Activated T-helper 1 cell treated with anti-CD3 and anti-CD28 coated beads, Interleukin-12 subunit alpha, Interleukin-12 subunit beta, Interleukin-2, Interleukin-4 antibody, amounts not matched to agents 30 ng/mL and 10 ng/mL and 1 ng/mL, durations not matched to agents 14 hours and 24 hours and 36 hours (primary cell): ENCODE measurements at places on chromosomes 16 and 17. TPM values are rescaled to one million over a fixed set of nuclear protein-coding genes. Genes with fewer than 3 reads are reported as not detected.

Gene HSF5
- total RNA-seq = 1.1 and 1.2 TPM in 2 replicates

Gene CNTNAP1
- total RNA-seq = 1.8 and 2.2 TPM in 2 replicates

Gene EFCAB13
- total RNA-seq = 2.4 and 2.8 TPM in 2 replicates

Gene CHRNE
- total RNA-seq = 0.52 and 0.61 TPM in 2 replicates

Gene HAGH
- total RNA-seq = 57.8 and 58.7 TPM in 2 replicates

Gene P2RX5
- 133 and 143 TPM in 2 replicates for total RNA-seq

Gene PTX4
- total RNA-seq = 0.20 TPM in 1 of 2 replicates, not detected in the other

Gene GP1BA
- not detected in 2 replicates for total RNA-seq

Gene RPAIN
- total RNA-seq = 61.0 and 67.0 TPM in 2 replicates

Gene VWA3A
- 0.10 and 0.24 TPM in 2 replicates for total RNA-seq

Gene PYY
- total RNA-seq = 0.36 TPM in 1 of 2 replicates, not detected in the other

Gene ZC3H18
- total RNA-seq = 115 and 116 TPM in 2 replicates

Gene ZPBP2
- total RNA-seq = 0.37 TPM in 1 of 2 replicates, not detected in the other

Gene TEX2
- 20.6 and 21.9 TPM in 2 replicates for total RNA-seq

Gene C16orf89
- not detected in 2 replicates for total RNA-seq

Gene CDH15
- not detected in 2 replicates for total RNA-seq
